ENCODE measurements at places on chromosomes 13 and 19.

- no peak for DNase-seq
Observed at GRCh38 chr19:48419158-48419920, 25.9 kb downstream of the GRIN2D start.

DNA sequence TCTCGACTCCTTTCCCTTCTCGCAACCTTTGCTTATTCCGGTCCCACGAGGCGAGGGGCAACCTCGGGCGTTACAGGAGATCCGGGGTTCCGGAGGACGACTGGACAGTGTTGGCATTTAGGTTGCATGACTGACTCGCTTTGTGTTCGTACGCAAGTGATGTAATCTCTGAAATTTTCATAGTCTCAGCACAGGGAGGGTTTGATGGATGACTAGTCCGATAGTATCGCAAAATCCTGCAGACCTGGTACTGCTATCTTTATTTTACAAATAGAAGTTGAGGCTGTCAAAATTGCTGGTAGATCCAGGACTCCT is 342 bp downstream of the DDX49 start:
- no peak for DNase-seq

DNA sequence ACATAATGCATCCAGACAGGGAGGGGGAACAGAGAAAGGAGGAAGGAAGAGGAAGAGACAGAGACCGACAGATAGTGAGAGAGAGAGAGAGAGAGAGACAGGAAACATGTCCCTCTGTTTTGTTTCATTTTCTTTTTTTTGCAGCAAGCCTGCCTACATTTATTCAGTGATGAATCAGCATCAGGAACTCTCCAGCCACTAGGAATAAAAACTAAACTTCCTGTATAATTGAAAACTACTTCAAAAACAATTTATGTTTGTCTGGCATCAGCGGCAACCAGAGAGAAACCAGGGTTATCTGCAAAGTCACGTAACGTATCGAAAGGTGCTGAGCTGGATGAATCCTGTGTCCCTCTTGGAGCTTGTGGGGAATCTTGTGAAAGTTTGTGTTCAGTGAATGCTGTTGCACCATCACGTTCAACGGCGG is 148.6 kb upstream of the SOX21 start:
- no peak for DNase-seq

DNA sequence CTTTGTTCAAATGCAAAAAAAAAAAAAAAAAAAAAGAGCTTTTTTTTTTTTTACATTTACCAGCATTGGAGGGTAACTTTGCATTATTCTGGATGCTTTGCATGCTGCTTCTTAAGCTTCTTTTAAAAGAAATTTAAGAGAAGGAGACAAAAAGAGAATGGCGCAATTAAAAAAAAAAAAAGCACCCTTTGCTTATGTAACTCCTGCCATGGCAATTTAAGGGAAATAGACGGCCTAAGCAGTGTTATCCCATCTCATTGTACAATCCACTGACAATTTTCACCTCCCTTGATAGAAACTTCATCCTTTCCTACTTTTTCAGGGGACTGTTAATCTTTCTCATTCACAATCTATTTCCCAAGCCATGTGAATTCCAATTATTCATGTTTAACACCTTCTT is 129.8 kb downstream of the KCTD12 start:
- DNase-seq, result no peak

GRCh38 chr13:51519771-51520216 is 64.5 kb upstream of the WDFY2 start:
- no peak for DNase-seq

GRCh38 chr19:48872884-48873475 is 759 bp downstream of the PPP1R15A start:
- DNase-seq, result peak; percentile 90

- no peak for DNase-seq
Observed at GRCh38 chr13:25847145-25847544, 204.7 kb downstream of the SHISA2 start.

- DNase-seq, result no peak
Observed at GRCh38 chr19:3368441-3368795, 2.0 kb downstream of the NFIC start.

DNA sequence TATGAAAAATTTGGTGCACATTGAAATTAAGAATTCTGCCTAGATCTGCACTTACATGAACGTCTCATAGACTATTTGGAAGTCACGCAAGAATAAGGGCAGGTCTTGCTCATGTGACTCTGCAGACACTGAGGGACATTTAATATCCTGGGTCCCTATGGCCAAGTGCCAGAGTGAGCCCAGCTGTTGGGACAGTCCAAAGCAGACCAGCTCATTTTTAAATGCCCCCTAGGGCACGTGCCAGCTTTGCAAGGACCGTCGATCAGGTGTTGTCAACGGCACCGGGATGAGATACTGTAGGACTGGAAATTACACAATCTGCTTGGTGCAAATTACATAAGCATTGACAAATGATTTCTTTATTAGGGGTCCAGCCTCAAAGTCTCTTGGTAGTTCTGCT is 293.6 kb downstream of the TEX29 start:
- DNase-seq, result no peak

GRCh38 chr13:47211106-47211505 is 314.3 kb upstream of the HTR2A start:
- no peak for DNase-seq

- DNase-seq, result no peak
Observed at GRCh38 chr13:41428155-41428554, 29.2 kb upstream of the RGCC start.

Measured in HS-5 (cell line).